Temporal lobe (tissue), 4 donors: ENCODE measurements at places on chromosomes 6 and 20. TPM values are rescaled to one million over a fixed set of nuclear protein-coding genes. Genes with fewer than 3 reads are reported as not detected.

Gene NFKBIL1
- total RNA-seq: 10.6 TPM

Gene FAM83C
- not detected for total RNA-seq

Gene ZNF391
- total RNA-seq: 2.5 TPM

Gene COL21A1
- total RNA-seq: 2.7 TPM

Gene MYL9
- total RNA-seq: 0.49 TPM

Gene RIPPLY2
- 8.1 TPM for total RNA-seq

Gene CAP2
- total RNA-seq: 32.0 TPM

Gene MUC21
- total RNA-seq: not detected
